WTC11 (cell line): ENCODE measurements at places on chromosomes 7 and 10. TPM values are rescaled to one million over a fixed set of nuclear protein-coding genes. Genes with fewer than 3 reads are reported as not detected.
A peak's percentile ranks its signal among the peaks of the same experiment; 100 is the strongest.

CFAP58 gene
- 0.92 to 1.1 TPM (median 1.0 TPM) in 3 replicates for total RNA-seq

NUTM2E gene
- 0.07 to 0.25 TPM (median 0.15 TPM) in 3 replicates for total RNA-seq

KLF14 gene
- not detected in 3 replicates for total RNA-seq

PRRT4 gene
- total RNA-seq, result 0.92 to 1.5 TPM (median 1.2 TPM) in 3 replicates

MYL10 gene
- total RNA-seq, result not detected in 3 replicates

C7orf57 gene
- total RNA-seq, result 0.39 to 0.90 TPM (median 0.60 TPM) in 3 replicates

DNA sequence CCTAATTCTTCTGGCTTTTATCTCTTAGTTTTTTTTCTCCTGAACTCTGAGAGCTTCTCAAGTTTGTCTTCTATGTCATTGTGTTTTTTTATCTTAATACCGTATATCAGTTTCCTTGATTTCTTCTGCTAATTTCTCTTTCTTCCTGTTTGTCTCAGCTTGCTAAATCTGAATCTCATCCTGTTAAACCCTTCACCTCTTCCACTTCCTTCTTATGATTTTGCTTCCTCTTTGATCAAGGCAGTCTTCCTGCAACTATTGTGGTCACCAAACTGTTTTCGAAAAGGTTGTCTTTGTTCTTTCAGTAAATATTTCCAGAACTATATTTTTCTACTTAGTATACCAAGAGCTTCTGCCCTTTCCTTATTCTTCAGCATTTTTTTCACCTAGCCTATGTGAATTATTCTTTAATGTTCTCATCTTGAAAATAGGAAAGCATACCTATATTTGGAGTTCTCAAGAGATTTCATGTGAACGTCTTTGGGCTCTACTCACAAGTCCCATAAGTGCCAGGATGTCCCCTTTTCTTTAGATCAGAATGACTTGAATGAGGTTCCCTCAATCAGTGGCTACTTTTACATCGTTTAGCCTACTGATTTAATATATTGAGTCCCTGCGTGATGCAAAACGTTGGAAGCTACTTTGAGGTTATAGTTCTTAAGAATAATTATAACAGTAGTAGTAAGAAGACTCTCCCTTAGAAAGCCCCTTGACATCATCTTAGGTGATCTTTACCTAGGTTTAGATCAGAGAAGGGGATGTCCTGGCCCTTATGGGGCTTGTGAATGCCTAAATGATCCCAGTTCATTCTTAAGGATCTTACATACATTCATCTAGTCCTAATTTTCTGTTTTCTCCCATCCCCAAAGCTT, 415.4 kb upstream of the AUTS2 start:
- no peak overlapping the region for H3K27ac ChIP-seq
- H3K4me3 ChIP-seq, result no peak overlapping the region
- no peak for DNase-seq
- no peaks in the 10 kb centered on the region for H3K4me1 ChIP-seq
- H3K27me3 ChIP-seq, result peaks cover 9% of the 10 kb centered on the region

GRCh38 chr7:131533566-131534561, 22.6 kb downstream of the PODXL start:
- H3K4me1 ChIP-seq, result peaks cover 79% of the 10 kb centered on the region
- no peak for DNase-seq
- peak overlapping the region; percentile 57; the same call in 1 of the 2 replicates for H3K27ac ChIP-seq
- H3K36me3 ChIP-seq, result peaks cover 28% of the 10 kb centered on the region
- H3K4me3 ChIP-seq, result no peak overlapping the region

- H3K36me3 ChIP-seq, result no peaks in the 10 kb centered on the region
- peak; percentile 62 for DNase-seq
- H3K4me3 ChIP-seq, result peak overlapping the region; percentile 83
- H3K27ac ChIP-seq, result no peak overlapping the region
- H3K4me1 ChIP-seq, result peaks cover 10% of the 10 kb centered on the region
These were observed 54.2 kb upstream of the FHIP2A start for GRCh38 chr10:114767101-114767985.

DNA sequence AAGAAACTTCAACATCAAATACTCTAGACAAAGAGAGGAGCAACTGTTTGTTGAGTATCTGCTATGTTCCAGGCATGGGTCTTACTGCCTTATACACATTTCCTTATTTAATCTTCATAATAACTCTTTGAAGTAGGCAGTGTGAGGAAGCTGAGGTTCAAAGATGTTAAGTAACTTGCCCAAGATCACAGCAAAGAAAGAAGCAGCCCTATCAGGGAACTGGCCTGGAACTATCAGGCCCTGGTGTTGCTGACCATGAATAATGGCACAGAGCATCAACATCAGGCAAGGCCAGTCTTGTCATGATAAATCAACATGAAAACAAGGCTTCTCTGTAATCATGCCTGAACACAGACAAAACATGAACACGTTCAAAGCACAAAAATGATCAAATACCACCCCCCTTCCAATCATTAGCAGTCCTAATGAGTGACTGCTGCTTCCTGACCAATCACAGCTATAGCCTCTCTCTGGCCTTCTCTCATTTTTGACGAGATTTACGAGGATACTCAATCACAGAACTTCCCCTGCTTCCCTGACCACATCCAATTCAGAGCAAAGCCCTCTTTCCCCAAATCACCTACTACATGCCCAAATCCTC, 2.3 kb downstream of the GSDME start:
- H3K27me3 ChIP-seq, result peaks cover 53% of the 10 kb centered on the region
- no peak overlapping the region for H3K4me3 ChIP-seq
- H3K36me3 ChIP-seq, result no peaks in the 10 kb centered on the region
- H3K4me1 ChIP-seq, result peaks cover 22% of the 10 kb centered on the region
- no peak overlapping the region for H3K27ac ChIP-seq

DNA sequence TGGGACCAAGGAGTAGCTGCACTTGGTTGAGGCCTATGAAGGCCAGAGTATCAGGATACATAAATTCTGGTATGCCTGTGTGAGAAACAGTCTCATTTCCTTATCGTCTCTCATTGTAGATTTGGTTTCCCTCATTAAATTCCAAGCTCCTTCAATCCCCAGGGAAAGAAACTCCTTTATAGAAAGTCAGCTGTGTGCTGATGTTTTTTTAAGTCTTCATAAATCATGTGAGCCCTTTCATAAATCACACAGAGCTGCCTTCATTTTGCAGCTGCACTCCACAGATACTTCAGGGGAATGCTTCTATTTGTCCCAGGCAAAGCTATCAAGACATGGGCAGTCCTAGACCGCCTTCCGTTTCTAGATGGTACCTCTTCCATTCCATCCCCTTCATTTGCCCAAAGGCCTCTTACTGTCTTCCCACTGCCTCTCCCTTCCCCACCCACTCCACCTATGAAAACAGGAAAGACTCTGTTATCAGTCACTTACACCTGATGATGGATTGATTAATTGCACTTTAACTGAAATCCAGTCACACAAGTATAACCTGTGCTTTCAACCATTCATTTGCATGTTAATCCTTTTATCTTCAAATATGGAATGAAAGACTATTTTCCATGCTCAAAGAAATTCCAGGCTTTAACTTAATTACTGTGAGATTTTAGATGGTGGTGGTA, 290.2 kb downstream of the C7orf25 start:
- no peaks in the 10 kb centered on the region for H3K27me3 ChIP-seq
- peaks cover 9% of the 10 kb centered on the region; the same call in 1 of the 2 replicates for H3K4me1 ChIP-seq
- no peaks in the 10 kb centered on the region for H3K36me3 ChIP-seq

- no peak overlapping the region for H3K4me3 ChIP-seq
- peaks cover 7% of the 10 kb centered on the region for H3K36me3 ChIP-seq
- H3K27ac ChIP-seq, result no peak overlapping the region
- H3K27me3 ChIP-seq, result no peaks in the 10 kb centered on the region
- DNase-seq, result no peak
These were observed 10.7 kb downstream of the NCOA4 start for GRCh38 chr10:46019569-46020343.

- H3K4me1 ChIP-seq, result peaks cover 80% of the 10 kb centered on the region
- DNase-seq, result no peak
- H3K36me3 ChIP-seq, result peaks cover 25% of the 10 kb centered on the region
- H3K27ac ChIP-seq, result peak overlapping the region; percentile 95
- no peaks in the 10 kb centered on the region for H3K27me3 ChIP-seq
- peak overlapping the region; percentile 20 for H3K4me3 ChIP-seq
These were observed 8.2 kb downstream of the RBM17 start for GRCh38 chr10:6097063-6097462.

- H3K4me1 ChIP-seq, result no peaks in the 10 kb centered on the region
- H3K4me3 ChIP-seq, result no peak overlapping the region
- H3K27me3 ChIP-seq, result peaks cover 5% of the 10 kb centered on the region; the same call in 1 of the 2 replicates
- no peak overlapping the region for H3K27ac ChIP-seq
- H3K36me3 ChIP-seq, result peaks cover 8% of the 10 kb centered on the region; the same call in 1 of the 2 replicates
These were observed 244.5 kb upstream of the ANKRD30A start for GRCh38 chr10:36880898-36881297.

GRCh38 chr7:26681819-26682418, 182.5 kb downstream of the SKAP2 start:
- H3K27me3 ChIP-seq, result no peaks in the 10 kb centered on the region; the same call in 1 of the 2 replicates
- peaks cover 5% of the 10 kb centered on the region for H3K4me1 ChIP-seq
- DNase-seq, result no peak
- H3K36me3 ChIP-seq, result no peaks in the 10 kb centered on the region

- H3K4me3 ChIP-seq, result no peak overlapping the region
- peaks cover 11% of the 10 kb centered on the region for H3K27me3 ChIP-seq
- H3K27ac ChIP-seq, result no peak overlapping the region
- no peaks in the 10 kb centered on the region for H3K36me3 ChIP-seq
- H3K4me1 ChIP-seq, result peaks cover 46% of the 10 kb centered on the region
- DNase-seq, result no peak
These were observed 2.3 kb upstream of the SEMA3C start for GRCh38 chr7:80921130-80921529.

- H3K27ac ChIP-seq, result no peak overlapping the region
- no peak overlapping the region for H3K4me3 ChIP-seq
- DNase-seq, result no peak
- no peaks in the 10 kb centered on the region for H3K36me3 ChIP-seq
- H3K4me1 ChIP-seq, result no peaks in the 10 kb centered on the region
- H3K27me3 ChIP-seq, result no peaks in the 10 kb centered on the region
These were observed 245.0 kb downstream of the HDAC9 start for GRCh38 chr7:18740579-18740988.

- DNase-seq, result no peak
- H3K4me3 ChIP-seq, result no peak overlapping the region
- H3K4me1 ChIP-seq, result peaks cover 12% of the 10 kb centered on the region
- no peaks in the 10 kb centered on the region for H3K36me3 ChIP-seq
These were observed 219.9 kb downstream of the CELF2 start for GRCh38 chr10:11237571-11237970.

- peaks cover 32% of the 10 kb centered on the region for H3K27me3 ChIP-seq
- no peak for DNase-seq
- H3K27ac ChIP-seq, result peak overlapping the region; percentile 44
- H3K4me3 ChIP-seq, result peak overlapping the region; percentile 21; the same call in 1 of the 2 replicates
These were observed 3.5 kb downstream of the VIPR2 start for GRCh38 chr7:159141167-159141566.

DNA sequence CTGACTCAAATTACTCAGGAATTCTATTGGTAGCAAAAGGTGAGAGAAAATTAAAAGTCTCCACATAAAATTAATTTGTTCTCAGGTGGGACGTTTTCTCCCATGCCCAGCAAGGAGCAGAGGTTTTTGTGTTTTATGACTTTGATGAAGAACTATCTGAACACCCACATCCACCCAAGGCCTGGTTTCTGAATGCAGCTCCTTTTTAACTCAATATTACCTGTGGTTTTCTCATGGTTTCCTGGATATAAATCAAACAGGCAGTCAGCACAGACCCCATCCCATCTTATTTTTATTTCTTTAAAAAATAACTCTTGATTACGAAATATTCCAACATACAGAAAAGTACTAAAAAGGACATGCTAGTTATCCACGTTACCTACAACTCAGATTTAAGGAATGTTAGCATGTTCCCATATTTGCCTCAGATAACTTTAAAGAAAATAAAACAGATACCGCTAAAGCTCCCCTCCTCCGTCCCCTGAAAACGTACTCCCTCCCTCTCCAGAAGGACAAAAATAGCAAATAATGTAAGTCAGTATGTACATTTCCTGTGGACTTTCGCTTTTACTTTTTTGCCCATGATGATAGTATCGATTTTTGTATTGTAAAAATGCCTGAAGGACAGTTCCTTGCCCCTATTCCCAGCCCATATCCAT, 43.4 kb downstream of the GLI3 start:
- DNase-seq, result no peak
- no peaks in the 10 kb centered on the region; the same call in 1 of the 2 replicates for H3K27me3 ChIP-seq
- peak overlapping the region; percentile 24; the same call in 1 of the 2 replicates for H3K4me3 ChIP-seq

GRCh38 chr7:77651575-77652162, 44.6 kb upstream of the RSBN1L start:
- peaks cover 23% of the 10 kb centered on the region for H3K36me3 ChIP-seq
- no peak for DNase-seq
- H3K4me1 ChIP-seq, result 0 out of 2 replicates have a peak, but pooled peaks cover 3% of the 10 kb centered on the region
- no peak overlapping the region for H3K27ac ChIP-seq
- no peak overlapping the region for H3K4me3 ChIP-seq

DNA sequence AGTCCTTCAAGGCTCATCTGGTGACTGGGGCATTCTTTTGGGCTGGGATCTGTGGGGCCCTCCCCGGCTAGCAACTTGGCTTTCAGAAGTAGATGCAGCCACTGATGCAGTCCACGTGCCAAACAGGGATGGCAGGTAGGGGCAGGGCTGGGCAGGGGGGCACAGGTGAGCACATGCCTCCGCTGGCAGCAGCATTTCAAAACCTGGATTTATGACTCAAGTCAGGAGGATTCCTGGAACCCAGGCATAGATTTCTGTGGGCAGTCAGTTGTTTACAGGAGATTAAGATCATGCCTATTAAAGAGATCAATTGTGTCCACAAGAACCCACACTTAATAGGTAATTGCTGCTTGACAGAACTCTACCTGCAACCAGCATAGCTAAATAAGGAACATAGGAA, 839 bp upstream of the HABP2 start:
- H3K36me3 ChIP-seq, result no peaks in the 10 kb centered on the region
- DNase-seq, result no peak
- H3K4me3 ChIP-seq, result no peak overlapping the region
- peaks cover 3% of the 10 kb centered on the region; the same call in 1 of the 2 replicates for H3K4me1 ChIP-seq
- H3K27ac ChIP-seq, result no peak overlapping the region
- peaks cover 88% of the 10 kb centered on the region for H3K27me3 ChIP-seq

GRCh38 chr10:72819053-72819452, 74.5 kb upstream of the OIT3 start:
- no peak overlapping the region for H3K27ac ChIP-seq
- H3K4me1 ChIP-seq, result no peaks in the 10 kb centered on the region
- peaks cover 15% of the 10 kb centered on the region for H3K36me3 ChIP-seq
- DNase-seq, result no peak
- H3K4me3 ChIP-seq, result no peak overlapping the region

DNA sequence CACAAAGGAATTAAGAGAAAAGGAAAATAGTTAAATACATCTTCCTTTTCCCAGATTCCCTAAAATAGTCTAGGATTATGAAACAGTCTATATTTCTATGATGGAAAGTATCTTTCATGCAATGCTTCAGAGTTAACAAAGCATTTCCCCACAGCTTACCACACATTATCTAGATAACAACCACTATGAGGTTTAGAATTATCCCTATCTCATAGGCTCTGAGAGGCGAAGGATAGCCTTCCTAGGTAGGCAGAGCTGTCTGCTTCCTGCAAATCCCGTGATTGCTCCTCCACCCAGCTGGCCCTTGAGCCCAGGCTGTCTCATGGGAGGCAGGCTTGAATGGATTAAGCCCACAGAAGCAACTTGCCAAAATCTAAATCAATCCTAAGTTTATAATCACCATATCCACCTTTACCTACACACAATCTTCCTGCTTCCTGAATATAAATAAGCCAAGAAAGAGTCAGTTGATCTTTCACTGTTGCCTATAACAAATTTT, 321.4 kb upstream of the AOAH start:
- no peak for DNase-seq
- no peak overlapping the region for H3K4me3 ChIP-seq
- peaks cover 26% of the 10 kb centered on the region for H3K4me1 ChIP-seq
- H3K36me3 ChIP-seq, result no peaks in the 10 kb centered on the region
